ENCODE measurements at places on chromosomes 7 and 10.

DNA sequence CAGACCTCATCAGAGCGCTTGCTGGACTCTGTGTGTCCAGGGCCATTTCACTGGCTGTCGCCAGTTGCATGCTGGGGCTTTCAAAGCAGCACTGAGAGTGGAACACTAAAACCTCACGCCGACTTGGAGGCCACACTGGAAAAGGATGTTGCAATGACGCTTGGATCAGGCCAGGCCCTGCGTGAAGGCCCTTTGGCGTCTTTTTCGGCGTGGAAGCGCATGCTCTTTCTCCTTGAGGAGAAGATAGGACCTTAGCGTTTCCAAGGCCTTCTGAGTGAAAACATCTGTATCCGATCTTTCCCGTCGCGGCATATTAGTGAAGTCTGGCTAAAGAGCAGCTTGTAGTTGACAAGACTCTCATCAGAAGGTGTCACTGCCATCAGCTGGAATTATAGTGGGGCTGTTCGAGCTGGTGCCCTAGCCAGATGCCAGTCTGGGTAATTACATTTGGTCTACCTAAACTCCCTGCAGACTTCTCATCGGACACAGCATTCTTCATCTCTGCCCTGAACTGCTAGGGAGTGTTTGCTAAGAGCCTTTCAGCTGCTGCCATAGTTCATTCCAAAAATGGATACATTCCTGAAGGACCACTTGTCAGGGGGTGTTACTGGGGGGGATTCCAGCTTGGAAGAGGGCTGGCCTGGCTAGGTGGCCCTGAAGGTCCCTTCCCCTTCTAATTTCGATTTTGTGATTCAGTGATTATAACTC, 167.7 kb upstream of the TCF7L2 start:
- no peak for DNase-seq

DNA sequence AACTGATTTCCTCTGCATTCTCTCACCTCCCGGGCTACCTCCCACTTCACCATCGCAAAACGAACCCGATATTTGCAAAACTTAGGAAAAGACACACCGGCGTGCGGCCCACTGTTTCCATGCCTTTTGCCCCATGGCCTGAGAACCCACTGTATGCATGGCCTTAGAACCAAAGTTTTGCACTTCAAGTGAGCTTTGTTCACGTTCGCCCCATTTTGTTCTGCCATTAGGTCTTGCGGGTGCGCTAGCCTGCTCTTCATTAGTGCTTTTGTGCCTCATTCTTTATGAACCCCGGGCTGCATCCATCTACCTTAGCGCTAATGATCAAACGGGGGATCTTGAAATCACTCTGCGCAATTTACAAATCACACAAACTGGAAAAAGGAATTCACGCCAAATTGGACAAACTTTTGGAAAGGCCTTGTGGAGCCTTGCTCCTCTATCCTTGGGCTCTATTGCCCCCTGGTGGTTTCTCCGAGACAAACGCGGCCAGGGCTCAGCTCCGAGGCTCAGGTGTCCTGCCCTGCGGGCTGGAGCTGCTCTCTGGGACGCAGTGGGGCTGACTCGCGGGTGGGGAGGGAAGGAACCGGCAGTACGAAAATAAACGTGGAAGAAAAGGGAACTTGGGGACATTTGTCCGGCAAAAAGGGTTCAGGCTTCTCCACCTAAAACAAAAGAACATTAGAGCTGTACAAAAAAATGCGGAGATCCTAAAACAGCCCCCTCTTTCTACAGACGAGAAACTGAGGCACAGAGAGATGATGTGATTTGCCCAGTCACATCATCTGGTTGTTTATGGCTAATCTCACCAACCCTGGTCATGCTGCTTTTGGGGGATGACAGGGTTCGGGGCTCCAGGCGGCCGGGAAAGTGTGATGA, 300.4 kb upstream of the NFE2L3 start:
- DNase-seq = peak; percentile 95

DNA sequence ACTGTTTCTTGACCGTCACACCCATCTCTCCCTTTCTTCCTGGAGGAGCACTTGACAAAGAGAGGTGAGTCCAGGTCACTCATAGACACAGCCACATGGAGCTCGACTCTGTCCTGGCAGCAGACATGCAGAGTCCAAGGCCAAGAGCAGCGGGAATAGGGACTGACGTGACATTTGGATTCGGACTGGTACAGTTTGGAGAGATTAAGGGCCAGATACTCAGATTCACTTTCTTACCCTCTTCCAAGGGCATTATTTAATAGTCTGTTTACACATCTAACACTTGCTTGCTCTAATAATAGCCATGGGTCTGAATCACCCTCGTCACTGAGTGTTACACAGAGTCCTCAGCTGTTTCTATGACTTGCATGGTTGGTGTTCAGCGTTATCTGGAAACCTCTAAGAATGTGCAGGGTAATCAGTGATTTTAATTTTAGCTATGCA, 39.2 kb upstream of the OTUD1 start:
- DNase-seq = no peak

GRCh38 chr10:128300290-128300824, 174.1 kb upstream of the MKI67 start:
- DNase-seq = no peak

DNA sequence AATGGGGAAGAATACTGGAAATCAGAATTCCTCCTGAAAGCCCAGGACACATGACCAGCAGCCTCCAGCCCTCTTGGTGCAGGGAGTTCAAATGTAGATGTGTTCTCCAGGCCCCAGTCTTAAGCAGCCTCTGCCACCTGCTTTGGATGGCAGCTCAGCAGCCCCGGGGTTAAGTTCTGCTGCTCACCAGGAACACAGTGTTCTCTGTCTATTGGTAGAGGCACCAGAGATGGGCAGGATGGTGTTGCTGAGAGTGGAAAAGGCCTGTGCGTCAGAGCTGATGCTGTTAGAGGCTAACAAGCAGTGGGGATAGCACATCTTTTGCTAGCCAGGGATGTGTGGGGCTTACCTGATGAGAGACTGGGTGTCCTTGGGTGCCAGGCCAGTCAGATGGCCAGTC, 56.8 kb downstream of the PAX2 start:
- no peak for DNase-seq

GRCh38 chr10:30883751-30884150, 147.9 kb downstream of the ZNF438 start:
- DNase-seq = no peak

DNA sequence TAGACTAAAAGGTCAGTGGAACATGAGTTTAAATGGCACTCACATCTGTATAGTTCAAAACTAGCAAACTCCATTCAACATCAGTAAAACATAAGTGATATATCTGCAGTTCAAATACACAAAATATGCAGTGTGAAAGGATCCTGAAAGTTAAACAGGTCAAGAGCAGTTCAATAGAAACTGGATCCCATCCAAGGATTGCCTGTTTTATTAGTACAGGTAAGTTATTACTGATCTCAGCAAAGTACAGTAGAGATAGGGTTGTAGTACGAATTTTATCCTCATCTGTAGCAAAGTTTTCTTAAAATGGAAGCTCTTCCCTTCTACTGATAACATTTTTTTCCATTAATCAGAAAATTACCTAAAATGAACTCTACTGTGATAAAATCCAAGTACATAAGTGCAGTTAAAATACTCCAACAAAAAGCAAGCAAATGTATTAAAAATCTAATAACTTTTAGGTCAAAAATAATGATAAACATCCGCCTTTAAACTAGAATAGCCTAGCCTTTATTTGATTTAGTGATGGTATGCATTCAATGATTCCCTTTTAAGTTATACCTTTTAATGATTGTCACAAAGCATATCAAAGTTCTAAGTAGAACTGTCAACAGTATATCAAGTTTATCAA, 2.2 kb downstream of the ZNF800 start:
- DNase-seq = no peak

GRCh38 chr7:157840174-157840913, 503.5 kb downstream of the DNAJB6 start:
- DNase-seq = no peak

- DNase-seq = no peak
Observed at GRCh38 chr10:80186364-80187012, 18.8 kb downstream of the ANXA11 start.

All from kidney (tissue), 22 donors.